ENCODE measurements at places on chromosomes 4 and X.

- DNase-seq = no peak
Measured at GRCh38 chrX:151624677-151625076, 61.2 kb downstream of the PASD1 start.

DNA sequence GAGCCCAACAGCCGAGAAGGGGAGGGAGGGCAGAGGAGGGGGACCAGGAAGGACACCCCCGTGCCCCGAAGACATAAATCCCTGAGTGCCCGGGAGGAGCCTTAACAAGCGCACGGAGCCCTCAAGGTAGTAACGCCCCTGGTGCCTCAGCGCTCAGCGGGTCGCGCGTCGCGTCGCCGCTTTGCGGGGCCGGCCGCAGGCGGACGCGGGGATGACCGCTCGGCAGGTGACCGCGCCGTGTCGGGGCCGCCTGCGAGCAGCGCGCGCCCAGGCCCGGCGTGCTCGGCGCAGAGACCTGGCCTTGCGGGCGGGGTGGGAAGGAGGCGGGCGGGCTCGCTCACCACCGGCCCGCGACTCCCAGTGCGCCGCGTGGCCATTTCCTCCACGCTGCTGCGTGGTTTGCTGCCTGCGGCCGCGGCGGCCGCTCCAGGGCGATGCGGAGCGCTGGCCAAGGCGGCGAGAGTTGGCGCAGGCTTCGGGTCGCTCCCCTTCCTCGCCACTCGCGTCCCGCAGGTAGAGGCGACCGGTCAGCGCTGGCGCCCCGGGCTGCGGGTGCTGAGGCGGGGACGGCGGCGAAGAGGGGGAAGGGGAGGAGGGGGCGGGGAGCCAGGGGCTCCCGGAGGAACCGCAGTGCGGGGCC is 632 bp downstream of the CCSER1 start:
- DNase-seq = no peak

DNA sequence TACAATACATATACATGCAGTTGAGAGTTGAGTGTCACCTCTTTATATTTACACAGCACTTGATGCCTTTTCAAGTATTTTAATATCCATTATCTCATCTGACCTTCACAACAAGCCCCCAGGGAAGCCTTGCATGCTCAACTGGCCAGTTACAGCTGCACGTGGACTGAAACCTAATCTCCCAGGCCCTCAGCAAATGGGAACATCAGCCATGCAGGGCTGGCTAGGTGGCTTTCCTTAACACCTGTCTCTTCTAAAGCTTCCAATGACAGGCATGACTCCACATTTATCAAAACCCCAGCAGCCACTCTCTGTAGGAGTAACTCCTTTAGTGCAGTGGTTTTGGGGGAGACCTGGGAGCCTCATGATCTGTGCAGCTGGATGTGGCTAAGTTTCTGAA is 56.4 kb downstream of the PHKA2 start:
- no peak for DNase-seq

DNA sequence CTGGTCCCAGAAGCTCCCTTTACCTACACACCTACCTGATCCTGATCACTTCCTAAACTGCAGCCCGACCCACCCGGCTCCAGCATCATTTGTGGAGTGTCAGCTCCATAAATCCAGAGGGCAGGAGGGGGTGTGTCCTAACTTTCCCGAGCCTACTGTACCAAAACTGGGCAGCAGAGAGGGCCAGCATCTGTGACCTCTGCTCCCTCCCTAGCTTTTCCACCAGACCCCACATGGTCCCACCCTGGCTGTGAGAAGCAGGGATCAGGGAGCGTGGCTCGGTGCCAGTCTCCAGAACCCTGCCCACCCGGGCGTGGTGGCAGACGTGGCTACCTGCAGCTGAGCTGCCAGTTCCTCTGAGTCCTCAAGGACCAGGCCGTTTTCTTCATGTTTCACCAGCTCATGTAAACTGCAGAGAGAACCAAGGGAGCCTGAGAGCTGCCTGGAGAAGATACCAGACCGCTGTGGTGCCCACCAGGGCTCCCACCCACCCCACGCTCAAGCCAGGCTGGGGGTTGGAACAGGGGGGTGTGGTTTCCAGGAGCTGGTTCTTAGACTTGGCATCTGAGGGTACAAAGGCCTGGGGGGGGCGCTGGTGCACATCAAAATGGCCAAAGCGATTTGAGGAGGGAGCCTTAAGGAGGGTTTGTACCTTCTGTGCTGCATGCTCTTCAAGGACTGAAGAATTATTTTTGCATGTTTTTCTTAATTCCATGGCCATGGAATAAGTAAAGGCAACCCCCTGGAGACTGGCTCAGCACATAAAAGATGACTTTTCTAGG is 76.7 kb upstream of the DRD5 start:
- no peak for DNase-seq

- DNase-seq = no peak
Measured at GRCh38 chr4:146643812-146644401, 5.2 kb downstream of the POU4F2 start.

DNA sequence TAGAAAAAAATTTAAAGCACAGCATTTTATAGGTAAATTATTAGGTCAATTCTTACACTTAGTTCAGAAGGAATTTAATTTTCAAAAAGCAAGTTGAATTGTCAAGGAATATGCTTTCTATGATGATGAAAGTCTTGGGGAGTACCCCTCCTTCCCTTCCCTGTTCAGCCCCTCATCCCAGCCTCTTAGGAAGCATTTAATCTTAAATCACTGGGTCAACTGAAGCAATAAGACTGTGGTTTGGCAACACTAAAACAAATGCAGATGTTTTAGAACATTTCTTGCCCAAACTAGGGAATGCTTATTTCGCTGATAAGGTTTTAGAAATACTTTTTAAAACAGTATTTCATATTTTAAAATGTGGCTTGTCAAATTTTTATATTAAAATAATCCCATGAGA is 19.1 kb upstream of the ARSJ start:
- no peak for DNase-seq

- no peak for DNase-seq
Measured at GRCh38 chrX:69094977-69095669, 70.1 kb downstream of the PJA1 start.

DNA sequence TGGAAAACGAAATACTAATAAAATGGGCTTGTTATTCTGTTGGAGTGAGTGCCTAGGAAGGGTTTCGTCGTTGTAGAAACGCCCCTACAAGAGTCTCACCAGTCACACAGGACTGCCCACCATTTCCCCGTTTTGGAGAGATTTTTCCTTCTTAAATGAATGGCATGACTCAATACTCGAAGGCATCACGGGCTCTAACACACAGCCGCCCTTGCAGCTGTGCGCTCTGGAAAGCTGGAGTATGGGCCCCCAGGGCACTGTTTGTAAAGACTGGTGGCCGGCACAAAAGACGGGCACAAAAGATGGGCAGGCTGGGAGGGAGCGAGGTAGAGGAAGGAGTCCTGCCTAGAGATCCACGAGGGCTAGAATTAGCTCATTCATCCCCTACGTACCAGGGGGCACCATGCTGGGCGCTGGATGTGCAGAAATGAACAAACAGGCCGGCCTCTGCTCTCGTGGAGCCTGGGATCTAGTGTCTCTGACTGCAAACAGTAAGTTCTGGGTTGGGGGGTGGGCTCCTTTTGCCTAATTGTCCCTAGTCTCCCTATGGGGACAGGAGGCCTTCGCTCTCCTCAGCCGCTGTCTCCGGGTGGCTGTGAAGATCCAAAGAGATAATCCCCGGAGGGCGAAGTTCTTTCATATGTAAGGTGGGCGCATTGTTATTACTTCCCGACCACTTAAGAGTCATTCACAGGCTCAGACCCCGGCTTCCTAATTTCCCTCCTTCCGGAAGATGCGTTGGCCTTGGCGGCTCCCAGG is 1.0 kb upstream of the SFRP2 start:
- no peak for DNase-seq

- no peak for DNase-seq
Measured at GRCh38 chrX:95703696-95704095, 980.9 kb upstream of the DIAPH2 start.

DNA sequence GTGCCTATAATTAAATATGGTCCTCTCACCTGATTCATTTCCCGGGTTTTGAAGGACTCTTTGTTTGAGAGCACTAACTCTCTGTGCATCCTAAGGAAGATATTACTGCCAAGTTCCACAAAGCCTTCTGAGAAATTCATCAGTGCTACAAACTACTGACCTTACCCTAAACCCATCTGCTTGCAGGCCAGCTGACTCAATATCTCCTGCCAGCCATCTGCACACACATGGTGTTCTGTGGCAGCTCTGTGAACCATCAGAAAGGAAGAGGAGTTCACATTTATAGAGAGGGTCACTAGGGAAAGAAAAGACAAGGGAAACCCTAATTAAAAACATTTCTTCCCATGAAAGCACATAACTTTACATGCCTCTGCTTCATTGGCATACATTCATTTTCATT is 156.7 kb downstream of the ATP10D start:
- no peak for DNase-seq

DNA sequence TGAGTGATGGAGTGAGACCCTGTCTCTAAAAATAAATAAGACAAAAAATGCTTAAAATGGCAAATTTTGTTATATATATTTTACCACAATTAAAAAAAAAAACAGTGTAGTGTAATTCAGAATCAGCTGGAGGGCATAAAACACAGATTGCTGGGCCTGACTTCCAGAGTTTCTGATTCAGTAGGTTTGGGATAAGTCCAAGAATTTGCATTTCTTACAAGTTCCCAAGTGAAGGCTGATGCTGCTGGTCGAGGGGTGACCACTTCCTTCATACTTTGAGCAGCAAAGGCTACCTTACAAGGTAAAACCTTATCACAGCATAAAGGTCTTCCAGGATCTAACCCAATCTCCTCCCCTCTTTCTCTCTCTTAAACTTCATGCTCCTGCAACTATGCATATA is 40.7 kb downstream of the KLHL8 start:
- DNase-seq = no peak

DNA sequence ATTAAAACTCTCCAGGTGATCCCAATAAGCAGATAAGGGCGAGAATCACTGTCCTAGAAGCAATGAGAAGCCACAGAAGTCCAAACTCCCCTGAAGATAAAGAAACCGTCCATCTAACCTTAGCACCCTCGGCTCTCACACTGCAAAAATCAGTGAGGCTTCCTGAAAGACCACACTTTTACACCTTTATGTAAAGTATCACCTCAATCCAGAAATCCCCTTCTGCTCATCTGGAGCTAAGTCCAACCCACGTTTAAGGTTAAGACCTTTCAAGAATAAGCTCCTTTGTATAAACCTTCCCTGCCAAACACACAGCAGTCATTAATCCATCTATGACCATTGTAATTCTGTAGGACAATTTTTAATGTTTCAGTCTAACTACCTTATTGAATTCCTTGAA is 41.7 kb downstream of the LIN54 start:
- DNase-seq = no peak

GRCh38 chr4:52987392-52988056 is 125.4 kb downstream of the RASL11B start:
- DNase-seq = no peak

GRCh38 chr4:20773144-20773997 is 73.1 kb downstream of the PACRGL start:
- DNase-seq = no peak

- DNase-seq = no peak
Measured at GRCh38 chr4:172011196-172011595, 198.0 kb downstream of the GALNTL6 start.

- DNase-seq = no peak
Measured at GRCh38 chr4:13533670-13534343, 10.5 kb downstream of the NKX3-2 start.

DNA sequence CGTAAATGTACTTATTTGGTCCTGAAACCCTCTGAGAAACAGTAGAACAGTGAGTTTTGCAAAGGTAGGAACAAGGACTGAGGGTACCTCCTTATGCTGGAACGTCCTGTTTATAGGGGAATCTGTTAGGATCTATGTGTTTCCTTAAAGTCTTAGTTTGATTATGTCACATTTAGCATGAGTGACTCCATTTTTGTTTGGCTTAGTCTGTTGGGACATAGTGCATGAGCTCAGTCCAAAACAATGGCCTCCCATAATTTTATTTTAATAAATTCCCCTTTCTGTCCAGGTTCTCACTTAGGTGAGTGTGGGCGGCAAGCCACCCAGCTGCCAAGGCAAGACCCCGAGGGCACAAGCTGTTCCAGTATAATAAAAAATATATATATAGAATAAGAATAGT is 27.7 kb downstream of the HTT-AS start:
- no peak for DNase-seq

GRCh38 chr4:145047151-145047550 is 50.8 kb downstream of the ANAPC10 start:
- no peak for DNase-seq

DNA sequence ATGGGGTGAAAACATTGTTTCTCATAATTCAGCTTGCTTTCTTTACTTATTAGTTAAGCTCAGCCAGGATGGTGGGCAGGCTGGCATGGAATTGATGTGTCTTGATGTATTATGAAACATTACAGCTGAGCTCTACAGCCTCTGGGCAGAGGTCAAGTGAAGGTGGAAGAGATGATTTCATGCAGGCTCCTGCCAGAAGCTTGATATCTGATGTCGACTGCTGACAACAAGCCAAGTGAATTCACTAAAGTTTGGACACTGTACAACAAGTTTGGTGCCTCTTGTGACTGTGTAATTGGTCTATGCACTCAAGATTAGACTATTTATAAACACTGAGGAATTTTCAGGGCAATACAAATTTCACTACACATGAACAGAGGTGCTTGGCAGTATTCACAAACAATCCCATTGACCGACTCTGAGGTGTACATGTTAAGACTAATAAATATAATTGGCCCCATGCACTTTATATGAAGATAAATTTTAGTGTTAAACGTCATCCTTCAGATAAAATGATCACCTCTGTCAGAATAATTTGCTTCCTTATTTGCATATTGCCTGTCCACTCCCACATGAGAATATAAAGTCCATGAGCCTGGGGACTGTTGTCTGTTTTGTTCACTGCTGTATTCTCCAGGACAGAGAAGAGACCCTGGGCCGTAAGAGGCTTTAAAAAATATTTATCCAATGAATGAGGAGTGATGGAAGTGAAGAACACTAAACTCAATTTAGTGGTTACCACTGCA is 612.2 kb downstream of the IQCM start:
- no peak for DNase-seq

DNA sequence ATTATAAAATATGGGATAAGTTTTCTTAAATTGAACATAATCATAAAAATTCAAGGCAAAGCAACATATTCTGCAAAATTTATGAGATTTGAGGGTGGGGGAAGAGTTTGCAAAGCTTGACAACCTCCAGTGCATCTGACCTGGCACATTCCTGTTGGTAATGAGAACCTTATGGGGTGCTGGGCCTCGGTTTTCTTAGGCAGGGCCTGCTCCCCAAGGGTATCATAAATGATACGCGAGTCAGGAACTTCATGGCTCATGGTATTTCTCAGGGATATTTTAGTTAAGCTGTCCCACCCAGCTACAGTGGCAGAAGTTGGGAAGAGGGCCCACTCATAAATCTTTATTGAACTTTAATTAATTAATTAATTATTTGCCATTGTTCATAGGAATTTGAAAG is 13.2 kb downstream of the AFF2 start:
- DNase-seq = no peak

DNA sequence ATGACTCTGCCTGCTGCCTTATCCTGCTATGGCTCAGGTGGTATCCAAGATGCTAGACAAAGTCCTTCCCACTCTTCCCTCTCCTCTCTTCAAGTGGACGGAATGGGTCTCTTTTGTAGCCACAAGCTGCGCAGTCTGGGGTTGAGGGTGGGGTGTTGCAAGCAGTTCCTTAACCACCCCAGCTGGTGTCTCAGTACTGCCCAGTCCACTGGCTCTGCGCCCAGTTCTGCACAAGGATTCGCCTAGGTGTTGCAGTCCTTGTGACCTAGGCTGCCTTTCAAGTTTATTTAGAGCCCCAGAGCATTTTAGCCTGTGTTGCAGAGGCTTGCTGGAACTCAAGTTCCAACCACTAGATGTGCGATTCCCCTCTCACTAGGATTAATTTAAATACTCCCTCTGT is 120.7 kb downstream of the NEXMIF start:
- no peak for DNase-seq
